ENCODE measurements at places on chromosomes 16 and 17.
A peak's percentile ranks its signal among the peaks of the same experiment; 100 is the strongest.

DNA sequence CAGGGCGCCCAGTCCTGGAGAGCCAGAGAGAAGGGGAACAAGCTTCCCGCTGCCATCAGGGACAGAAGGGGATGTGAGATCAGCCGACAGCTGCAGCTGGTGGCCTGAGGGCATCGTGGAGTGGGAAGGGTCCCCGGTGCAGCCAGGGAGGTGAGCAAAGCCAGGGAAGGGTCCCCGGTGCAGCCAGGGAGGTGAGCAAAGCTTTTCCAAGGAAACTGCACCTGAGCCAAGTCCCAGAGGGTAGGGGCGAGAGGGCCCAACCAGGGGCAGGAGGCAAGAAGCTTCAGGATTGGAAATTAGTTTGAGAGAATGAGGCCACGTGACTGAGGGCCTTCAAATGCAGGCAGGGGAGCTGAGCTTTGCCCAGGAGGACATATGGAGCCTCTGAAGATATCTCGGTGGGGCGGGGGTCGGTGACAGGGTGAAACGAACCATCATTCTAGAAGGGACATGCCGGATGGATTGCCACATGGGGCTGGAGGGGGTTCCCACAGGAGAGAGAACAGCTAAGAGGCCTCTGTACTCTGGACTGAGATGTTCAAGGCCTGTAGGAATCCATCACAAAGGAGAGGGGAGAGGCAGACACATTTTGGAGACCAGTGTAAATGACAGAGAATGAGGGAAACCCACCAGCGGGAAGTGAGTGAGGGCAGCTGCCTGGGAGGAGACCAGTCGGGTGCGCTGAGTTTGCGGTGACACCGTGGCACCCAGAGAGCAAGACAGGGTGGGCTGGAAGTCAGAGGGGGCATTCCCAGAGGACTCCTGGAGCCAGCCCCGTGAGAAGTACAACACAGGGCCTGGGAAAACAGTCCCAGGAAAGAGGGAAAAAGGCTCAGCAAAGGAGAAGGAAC is 31.4 kb upstream of the RPH3AL start:
- no peak for DNase-seq

GRCh38 chr17:903691-904481 is 75.7 kb downstream of the NXN start:
- peak; percentile 98 for DNase-seq

- DNase-seq, result no peak
Measured at GRCh38 chr17:14337596-14338079, 36.8 kb downstream of the HS3ST3B1 start.

DNA sequence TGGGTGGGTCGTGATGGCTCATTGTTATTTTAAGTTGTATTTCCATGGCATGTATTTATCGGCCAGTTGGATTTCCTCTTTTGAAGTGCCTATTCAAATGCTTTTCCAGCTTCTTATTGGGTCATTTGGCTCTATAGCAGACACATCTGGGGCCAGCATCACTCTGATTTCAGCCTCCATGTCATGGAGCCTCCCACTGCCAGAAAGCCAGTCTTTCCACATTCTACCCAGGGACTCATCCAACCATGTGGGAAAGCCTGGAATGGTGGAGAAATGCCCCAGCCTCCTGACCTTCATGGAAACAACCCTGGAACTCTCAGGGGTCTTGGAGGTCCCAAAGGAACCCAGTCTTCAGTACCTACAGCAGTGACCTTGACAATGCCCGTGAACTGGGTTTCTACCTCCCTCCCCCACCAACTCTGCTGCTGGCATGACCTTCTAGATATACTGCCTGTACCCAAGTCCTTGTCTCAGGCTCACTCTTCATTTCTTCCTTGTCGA is 33.8 kb upstream of the ADGRG1 start:
- DNase-seq, result no peak

DNA sequence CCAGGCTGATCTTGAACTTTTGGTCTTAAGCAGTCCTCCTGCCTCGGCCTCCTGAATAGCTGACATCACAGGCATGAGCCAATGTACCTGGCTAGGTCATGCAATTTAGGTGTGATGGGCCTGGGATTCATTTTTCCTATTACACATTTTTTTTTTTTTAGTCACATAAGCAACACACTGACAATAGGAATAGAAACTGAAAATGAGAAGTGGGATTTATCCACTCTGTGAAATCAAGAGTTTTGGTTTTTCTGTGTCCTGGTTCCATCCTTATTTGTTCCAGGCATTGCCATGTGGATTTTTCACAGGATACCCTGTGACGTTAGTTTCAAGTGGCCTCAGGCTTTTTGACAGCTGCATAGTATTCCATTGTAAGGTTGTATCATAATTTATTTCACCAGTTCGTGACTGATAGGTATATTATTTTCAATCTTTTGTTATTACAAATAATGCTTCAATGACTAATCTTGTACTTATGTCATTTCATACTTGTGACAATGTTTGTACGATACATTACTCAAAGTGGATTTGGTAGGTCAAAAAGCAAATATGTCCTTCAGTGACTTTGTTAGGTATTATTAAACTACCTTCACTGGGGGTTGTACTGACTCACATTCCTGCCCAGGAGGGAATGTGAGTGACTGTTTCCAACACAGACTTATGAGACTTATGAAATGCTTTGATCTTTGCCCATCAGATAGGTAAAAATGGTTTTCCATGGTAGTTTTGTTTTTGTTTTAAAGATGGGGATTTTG is 10.6 kb downstream of the ADCY7 start:
- no peak for DNase-seq

DNA sequence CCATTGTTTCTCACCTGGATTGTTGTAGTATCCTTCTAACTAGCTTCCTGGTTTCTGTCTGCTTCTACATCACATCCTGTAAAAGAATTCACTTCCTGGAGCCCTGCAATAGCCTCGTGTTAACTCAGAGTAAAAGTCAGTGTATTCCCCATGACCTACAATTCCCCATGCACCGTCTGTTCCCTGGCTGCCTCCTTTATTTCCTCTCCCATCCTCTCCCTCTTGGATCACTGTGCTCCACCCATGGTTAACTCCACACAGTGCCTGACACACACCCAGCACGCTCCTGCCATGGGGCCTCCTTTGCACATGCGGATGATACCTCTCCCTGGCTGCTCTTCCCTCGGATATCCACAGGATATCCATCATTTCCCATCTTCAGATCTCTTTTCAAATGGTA is 301.4 kb upstream of the IRX3 start:
- no peak for DNase-seq

DNA sequence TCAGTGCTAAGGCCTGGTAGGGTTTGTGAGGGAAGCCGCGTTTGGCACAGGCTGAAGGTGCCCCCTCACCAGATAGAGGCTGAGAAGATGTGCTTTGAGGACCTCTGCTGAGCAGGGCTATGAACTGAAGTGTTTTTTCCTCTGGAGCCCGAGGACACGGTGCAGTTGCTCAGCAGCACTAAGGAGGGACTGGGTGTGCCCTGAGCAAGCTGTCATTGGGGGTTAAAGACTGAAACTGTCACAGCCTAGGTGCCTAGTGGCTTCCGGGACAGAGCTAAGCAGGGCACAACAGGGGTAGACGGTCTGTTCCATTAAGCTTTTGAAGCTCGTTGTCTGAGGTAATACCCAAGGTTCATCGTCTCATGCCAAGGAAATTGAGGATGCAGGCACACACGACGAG is 24.8 kb upstream of the ASGR2 start:
- no peak for DNase-seq

DNA sequence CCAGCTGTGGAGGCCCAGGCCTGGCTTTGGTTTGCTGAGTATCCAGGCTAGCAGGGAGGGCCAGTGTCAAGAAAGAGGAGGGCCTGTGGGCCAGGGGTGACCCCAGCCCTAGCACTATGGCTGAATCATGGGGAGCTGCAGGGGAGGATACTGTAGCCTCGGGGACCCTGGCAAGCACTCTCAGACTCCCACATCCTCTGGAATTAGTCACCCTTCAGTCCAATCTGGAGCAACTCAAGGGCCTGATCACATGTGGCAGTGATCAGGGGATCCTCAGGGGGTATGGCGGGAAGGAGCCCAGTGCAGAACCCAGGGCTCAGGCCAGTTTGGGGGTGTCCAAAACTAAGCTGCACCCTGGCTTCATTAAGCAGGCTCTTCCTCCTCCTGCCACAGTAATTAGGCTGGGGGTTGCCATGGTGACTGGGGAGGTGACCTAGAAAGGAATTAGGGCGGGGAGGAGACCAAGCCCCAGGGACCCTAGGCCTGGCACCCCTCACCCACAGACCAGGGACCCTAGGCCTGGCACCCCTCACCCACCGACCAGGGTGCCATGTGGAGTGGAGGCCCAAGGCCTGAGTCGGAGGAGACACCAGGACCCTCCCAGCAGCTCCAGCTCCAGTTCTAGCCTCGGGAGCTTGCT is 5.8 kb downstream of the NLGN2 start:
- peak; percentile 52 for DNase-seq

- DNase-seq, result no peak
Measured at GRCh38 chr17:1808644-1809043, 21.1 kb downstream of the SMYD4 start.

GRCh38 chr16:50695017-50696000 is 1.9 kb downstream of the NOD2 start:
- DNase-seq, result no peak

- DNase-seq, result peak; percentile 87
Measured at GRCh38 chr16:67406111-67406971, 9.9 kb downstream of the ZDHHC1 start.

- peak; percentile 84 for DNase-seq
Measured at GRCh38 chr17:54948380-54948779, 20.1 kb downstream of the COX11 start.
